ENCODE measurements at places on chromosomes 6 and 20.
A peak's percentile ranks its signal among the peaks of the same experiment; 100 is the strongest.

DNA sequence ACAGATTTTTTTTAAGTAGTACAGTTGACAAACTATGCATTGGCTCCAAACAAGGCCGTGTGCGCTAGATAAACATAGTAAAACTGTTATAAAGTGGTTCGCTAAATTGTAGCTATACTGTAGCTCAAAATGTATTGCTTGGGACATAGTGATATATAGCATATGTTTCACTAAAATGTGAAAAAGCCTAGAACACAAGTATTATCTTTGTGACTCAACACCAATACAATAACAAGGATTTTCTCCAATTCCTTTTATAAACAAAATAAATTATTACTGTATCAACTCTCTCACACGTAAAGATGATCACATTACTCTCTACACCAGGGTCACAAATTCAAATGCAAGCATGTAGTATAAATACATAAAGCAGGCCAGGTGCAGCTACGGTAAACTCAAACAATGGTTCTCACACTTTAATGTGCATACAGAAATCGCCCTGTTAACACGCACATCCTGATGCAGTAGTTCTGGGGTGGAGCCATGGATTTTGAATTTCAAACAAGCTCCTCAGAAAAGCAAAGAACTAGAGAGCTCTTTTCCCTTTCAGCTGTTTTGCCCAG, 214.6 kb downstream of the GMDS start:
- no peak for DNase-seq

DNA sequence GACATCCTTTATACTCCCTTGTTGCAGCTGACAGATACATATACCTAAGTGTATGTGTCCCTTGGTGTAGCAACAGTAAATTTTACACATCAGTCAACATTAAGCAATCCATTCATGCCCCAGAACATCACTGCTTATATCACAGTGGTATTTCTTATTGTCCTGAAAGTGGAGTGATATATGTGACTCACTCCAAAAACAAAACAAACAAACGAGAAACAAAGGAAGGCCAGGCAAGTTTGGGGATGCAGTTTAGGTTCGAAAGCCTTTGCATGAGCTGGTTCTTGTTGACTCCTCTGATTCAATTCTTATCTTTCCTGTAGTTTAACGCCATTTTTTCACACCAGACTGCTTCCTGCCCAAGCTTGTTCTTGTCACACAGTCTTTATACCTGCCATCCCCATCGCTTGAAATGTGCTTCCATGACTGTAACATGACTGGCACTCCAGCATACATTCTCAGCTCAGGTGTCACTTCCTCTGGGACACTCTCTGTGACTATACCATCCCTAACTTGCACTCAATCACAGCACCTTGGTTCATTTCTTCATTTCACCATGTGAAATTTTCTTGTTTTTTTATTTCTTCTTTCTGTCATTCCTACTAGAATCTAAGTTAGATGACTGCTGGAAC, 125.0 kb upstream of the TSHZ2 start:
- no peak for DNase-seq

DNA sequence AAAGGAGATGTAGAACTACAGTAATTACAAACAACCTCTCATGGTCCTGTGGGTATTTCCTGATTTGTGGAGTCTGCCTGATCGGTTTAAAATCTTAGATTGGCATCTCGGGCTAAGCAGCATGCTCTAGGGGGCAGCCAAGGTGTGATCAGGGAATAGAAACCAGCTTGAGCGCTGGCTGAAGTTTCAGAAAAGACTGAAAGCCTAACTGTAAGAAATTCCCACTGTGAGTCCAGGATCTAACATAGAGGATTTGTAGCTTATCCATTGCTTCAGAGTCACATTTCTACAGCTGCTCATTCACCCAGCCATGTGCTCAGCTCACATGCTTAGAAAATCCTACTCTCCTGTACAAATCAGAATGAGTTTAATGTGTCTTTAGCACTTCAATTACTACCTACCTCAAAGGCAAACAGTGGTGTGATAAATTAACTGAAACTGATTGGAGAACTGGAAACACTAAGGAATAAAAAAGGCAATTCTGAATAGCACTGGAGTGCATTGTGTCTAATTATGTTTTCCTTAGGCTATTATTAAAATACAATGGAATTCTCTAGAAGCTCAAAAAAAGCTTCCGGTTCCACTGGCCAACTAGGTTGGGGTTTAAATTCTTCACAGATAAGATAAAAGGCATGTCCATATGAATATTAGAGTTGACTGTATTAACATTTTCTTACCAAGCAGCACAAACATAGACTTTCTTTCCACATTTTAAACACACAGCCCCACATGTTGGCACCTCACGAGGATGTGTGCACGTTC, 73.8 kb upstream of the MPC1 start:
- peak; percentile 33 for DNase-seq

- peak; percentile 77 for DNase-seq
Observed at GRCh38 chr6:18503593-18504231, 116.6 kb downstream of the RNF144B start.

- DNase-seq = no peak
Observed at GRCh38 chr6:142804490-142804889, 140.5 kb downstream of the HIVEP2 start.

- DNase-seq = no peak
Observed at GRCh38 chr6:30446259-30446658, 43.0 kb upstream of the HLA-E start.

- DNase-seq = no peak
Observed at GRCh38 chr6:12772416-12772815, 55.8 kb downstream of the PHACTR1 start.

DNA sequence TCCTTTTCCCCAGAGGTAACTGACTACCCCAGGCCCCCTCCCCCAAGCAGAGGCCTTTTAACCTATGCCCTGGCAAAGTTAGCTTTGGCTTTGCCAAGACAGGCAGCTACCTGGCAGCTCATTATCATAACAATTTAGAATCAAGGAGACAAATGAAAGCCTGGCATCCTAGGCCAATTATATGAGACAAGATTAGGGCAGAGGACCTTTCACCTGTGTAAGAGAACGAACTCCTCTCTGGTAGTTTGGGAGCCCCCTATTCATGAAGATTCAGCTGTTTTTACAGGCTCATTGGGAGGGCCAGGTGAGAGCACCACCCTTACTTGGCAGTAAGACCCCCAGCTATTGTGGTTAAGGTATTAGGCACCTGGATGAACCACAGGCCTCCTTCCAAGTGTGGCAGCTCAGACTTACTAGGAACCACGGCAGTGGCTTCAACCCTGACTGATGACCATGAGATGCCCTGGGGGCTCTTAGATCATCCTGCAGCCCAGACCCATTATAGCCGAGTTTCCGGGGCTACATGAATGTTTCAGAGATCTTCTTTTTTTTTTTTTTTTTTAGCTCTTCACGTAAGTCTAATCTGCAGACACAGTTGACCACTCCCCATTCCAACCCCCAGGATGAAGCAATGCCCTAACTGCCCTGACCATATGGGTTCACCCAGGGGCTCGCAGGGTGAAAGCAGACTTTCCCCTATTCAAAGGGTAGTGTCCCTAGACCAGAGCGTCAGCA, 56.2 kb downstream of the RAB44 start:
- DNase-seq = no peak

DNA sequence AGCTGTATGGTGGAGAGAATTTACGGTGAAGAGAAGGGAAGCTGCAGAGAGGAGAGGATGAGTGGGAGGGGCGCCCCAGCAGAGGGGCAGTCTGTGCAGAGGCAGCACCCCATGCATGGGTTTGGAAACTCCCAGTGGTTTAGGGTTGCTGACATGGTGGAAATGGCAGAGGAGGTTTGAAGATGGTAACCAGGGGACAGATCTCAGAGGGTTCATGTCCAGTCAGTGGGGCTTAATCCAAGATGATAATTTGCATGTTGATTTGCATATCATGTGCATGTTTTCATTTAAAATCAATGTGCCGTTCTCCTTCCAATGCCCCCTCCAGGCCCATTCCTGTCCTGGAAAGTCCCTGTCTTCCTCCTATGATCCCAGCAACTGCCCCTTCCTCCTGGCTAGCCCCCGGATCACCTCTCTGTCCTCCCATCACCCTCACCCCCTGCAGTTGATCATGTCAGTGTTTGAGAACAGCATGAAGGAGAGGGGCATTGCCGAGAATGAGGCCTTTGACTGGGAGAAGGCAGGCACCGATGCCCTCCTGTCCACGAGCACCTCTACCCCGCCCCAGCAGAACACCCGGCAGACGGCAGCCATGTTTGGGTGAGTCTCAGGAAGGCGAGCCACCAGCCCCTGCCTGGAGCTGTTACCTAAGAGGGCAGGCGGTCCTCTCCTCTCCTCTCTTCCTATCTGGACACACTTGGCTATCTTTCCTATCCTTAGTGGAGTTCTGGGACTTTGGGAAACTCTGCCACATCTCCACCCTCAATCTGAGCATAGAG, 14.3 kb downstream of the TTBK1 start:
- no peak for DNase-seq

- no peak for DNase-seq
Observed at GRCh38 chr6:43929511-43929910, 159.5 kb downstream of the VEGFA start.

DNA sequence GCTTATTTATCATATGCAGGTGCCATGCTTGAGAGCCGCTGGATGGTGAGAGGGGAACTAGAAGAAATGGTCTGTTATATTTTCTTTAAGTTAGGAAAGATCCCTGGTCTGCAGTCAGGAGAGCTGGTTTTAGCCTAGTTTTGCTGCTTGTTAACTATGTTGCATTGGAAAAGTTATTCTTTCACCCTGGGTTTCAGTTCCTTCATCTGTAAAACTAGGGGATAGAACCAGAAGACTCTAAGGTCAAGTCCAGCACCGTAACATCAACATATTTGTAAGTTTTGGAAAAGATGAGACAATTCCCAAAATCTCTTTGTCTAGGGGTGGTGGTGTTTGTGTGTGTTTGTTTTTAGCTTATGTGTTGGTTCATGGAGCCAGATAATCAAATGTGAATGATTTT, 304.0 kb downstream of the QKI start:
- no peak for DNase-seq

- DNase-seq = no peak
Observed at GRCh38 chr20:24590178-24590982, 121.0 kb downstream of the SYNDIG1 start.

DNA sequence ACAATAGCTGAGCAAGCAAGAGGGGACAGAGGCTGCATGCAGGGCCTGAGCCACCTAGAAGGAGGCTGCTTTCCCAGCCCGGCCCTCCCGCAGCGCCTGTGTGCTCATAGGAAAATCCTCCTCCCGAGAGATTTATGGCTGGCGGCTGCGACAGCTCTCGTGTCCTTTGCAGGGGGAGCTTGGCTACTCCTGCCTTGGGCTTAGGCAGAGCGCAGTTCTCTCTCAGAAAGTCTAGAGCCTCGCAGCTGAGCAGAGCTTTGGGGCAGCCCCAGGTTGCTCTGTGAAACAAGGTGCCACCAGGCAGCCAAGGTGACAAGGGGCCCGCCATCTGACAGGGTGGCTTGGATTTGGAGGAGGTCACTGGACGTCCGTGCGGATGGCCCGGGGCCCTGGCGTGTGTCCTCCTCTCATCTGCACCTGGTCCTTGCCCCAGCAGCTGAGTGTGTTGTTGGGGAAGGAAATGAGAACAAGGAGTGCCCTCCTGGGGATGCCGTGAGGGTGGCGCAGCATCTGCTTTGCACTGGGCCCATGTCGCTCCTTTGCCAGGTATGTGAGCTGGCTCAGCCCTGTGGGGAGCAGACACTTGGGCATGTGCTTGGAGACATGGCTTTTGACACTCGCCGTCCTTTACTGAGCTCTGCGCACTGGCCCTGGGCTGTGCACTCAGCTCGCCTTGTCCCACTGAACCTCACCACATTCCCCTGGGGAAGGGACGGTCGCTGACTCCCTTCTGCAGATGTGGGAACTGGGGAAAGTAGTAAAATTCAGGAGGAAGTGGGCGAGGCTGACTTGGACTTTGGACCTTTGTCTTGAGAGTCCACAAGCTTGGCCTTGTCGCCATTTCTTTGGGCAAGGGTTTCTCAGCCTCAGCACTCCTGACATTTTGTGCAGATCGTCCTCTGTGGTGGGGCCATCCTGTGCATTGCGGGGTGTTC, 41.9 kb downstream of the EDN3 start:
- peak; percentile 44 for DNase-seq

DNA sequence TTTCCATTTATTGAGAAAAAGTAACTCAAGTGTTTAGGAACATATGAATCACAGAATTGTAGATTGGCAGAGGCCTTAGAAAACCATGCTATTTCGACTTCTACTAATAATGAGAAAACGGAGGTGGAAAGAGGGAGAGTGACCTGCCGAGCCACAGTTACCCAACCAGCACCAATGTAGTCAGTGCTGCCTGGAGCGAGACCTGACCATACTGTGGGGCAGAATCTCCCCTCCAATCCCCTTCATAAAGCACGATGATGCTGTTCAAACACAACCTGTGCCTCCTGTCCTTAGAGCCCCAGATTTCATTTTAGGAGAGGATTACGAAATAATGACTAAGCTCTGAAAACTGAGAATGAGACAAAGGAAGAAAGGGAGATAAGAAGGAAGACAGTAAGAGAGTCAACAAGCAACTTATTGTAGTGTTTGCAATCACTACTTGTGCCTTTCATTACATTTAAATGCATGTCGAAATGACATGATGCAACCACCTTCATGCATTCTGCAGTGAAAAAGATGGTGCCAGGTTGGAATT, 70.6 kb downstream of the ATXN1 start:
- peak; percentile 42 for DNase-seq

DNA sequence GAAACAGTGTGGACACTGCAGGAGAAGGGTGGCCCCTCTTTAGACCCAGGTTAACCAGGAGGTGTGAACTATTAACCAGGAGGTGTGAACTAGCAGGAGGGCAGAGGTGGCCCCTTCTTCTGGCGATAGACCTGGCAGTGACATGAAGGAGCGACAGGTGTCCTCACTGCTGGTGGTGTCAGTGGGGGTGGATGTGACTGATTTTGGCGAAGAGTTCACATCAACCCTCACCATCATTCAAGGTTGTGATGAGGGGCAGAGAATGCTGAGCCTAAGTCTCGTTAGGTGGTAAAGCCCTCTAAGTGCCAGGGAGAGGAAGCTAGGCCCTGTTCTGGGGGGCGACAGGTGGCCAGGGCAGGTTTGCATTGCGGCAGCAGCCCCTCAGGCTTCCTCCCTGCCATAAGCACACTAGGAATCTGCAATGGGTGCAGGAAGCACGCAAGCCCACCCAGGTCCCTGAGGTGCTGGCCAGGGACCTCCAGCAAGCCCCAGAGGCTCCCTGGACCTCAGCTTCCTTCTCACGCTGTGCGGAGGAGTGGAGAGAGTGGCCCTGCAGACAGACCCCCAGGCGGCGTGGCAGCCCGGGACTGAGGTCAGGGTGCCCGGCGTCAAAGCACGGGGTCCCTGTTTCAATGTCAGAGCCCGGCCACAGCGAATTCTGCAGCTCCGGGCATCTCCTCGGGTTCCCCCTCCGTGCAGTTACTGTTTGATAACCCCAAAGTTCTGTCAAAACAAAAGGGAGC, 13.7 kb downstream of the NPEPL1 start:
- DNase-seq = no peak

- peak; percentile 33 for DNase-seq
Observed at GRCh38 chr20:5033566-5033965, 32.3 kb upstream of the SLC23A2 start.

- no peak for DNase-seq
Observed at GRCh38 chr6:146985111-146985510, 219.1 kb upstream of the STXBP5 start.

GRCh38 chr6:149915970-149916865, 6.7 kb downstream of the RAET1G start:
- no peak for DNase-seq

- DNase-seq = no peak
Observed at GRCh38 chr20:62760856-62761758, 35.2 kb upstream of the MRGBP start.

GRCh38 chr6:36380166-36380565, 7.3 kb downstream of the ETV7 start:
- no peak for DNase-seq
